A549 treated with CORT108297 at 1 μM for 4 hours (cell line): ENCODE measurements at places on chromosomes 7 and 10. TPM values are rescaled to one million over a fixed set of nuclear protein-coding genes. Genes with fewer than 3 reads are reported as not detected.

The PARD3 gene
- 57.0 to 88.0 TPM (median 71.0 TPM) in 5 replicates for total RNA-seq

The SPDYE2B gene
- total RNA-seq = not detected in 5 replicates

The LIPN gene
- not detected in 5 replicates for total RNA-seq

The CTBP2 gene
- 96.1 to 115 TPM (median 112 TPM) in 5 replicates for total RNA-seq

The EIF4EBP2 gene
- 12.5 to 14.9 TPM (median 13.9 TPM) in 5 replicates for total RNA-seq

The LRRC17 gene
- total RNA-seq = 0.03 to 0.16 TPM (median 0.11 TPM) in 4 of 5 replicates, not detected in the other

The COG5 gene
- 8.9 to 13.7 TPM (median 10.9 TPM) in 5 replicates for total RNA-seq
